ENCODE measurements at places on chromosomes 7 and 10.
A peak's percentile ranks its signal among the peaks of the same experiment; 100 is the strongest.

DNA sequence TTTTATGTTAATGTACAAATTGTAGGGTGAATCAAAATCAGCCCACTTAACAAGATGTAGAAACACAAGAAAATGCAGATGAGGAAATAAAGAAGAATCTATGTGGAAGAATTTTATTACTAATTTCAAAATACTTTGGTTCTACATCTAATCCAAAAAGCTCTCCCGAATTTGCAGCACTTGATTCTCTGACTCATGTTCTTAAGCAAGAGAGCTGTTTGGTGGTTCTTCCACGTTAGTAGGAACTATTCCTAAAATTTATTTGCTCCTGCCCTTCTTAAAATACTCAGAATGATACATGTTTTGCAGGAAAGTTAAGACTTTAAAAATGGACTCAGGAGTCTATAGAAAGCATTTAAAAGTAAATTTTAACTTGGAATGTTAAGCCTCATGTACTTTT lies 91.8 kb downstream of the ZMYND11 start:
- no peak for DNase-seq

DNA sequence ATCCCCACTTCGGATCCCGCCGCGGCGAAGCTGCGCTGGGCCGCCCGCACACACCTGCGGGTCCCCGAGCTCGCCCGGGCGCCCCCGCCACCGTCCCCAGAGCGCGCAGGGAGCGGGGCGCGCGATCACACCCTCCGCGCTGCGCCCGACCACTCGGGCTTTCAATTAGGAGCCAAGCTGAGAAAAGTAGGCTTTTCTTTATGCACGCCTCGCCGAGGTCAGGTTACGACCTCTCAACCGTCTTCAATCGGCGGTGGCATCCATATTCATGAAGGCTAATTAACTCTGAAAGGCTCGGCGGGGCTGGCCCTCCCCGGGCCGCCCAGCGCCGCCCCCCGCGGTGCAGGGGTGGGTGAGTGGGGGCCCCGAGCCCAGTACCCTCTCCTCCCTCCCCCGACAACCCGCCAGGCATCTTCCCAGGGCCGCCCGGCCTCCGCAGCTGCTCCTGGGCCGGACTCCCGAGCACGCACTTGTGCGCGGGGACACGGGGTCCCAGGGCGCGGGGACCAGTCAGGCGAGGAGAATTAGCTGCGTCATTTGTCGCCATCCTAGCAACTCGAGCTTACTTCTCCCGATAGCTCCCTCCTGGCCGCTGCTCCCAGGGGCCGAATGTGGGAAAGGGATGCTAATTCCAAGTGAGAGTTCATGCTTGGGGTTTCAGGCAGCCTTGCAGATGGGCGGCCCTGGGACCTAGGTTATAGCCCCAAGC lies 155.5 kb upstream of the LYZL2 start:
- DNase-seq: peak; percentile 63

DNA sequence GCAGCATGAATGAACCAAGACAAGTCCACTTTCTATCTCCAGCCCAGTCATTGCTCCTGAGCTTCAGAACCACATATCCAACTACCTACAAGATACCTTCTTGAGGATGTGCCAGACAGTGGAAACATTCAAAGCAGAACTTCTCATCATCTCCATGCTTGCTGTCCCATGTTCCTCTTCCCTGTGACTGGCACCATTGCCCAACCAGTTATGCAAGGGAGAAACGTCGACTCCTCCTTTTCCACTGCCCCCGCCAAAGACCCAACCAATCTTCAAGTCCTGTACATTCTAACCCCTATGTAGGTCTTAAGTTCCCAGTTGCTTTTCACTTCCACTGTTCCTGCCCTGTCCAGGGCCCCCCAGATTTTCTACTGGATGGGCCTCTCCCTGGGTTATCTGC lies 225.7 kb downstream of the RPS24 start:
- no peak for DNase-seq

GRCh38 chr7:706721-707120 lies 19.8 kb upstream of the DNAAF5 start:
- DNase-seq: no peak

DNA sequence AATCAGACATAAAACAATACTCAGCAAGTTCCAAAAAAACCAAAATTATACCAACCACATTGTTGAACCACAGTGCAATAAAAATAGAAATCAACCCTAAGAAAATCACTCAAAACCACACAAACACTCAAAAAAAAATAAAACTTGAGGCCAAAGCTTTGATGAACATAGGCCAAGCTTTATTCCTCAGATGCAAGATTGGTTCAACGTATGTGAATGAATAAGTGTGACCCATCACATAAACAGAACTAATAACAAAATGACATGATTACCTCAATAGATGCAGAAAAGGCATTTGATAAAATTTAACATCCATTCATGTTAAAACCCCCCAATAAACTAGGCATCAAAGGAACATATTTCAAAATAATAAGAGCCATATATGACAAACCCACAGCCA lies 506.1 kb upstream of the FZD8 start:
- no peak for DNase-seq

DNA sequence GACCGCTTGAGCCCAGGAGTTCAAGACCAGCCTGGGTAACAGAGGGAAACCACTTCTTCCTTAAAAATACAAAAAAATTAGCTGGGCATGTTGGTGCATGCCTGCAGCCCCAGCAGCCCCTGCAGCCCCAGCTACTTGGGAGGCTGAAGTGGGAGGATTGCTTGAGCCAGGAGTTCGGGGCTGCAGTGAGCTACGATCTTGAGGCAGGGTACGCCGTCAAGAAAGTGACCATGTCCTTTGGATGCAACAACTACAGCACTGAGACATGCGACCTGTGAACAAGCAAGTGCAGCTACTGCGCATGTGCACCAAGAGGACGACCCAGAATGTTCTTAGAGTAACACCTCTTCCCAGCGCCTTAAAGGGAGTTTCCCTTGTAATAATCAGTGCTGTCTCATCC lies 66.6 kb upstream of the ZNF479 start:
- DNase-seq: no peak

DNA sequence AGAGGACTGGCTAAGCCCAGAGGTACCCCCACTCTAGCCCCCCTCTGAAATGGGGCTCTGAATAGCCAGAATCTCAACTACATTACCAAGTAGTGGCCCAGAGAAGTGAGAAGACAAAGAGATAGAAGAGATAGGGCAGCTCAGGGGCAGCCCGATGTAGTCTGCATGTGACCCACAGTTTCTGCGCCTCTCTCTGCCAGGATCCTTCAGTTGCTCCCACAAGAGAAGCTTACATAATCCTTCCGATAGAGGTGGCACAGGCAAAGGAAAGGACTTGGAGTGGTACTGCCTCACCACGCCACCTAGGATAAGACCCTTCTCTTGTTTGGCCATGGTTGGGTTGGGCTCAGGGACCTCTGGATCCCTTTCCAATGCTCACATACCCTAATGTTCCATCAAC lies 5.4 kb upstream of the PDE1C start:
- no peak for DNase-seq

DNA sequence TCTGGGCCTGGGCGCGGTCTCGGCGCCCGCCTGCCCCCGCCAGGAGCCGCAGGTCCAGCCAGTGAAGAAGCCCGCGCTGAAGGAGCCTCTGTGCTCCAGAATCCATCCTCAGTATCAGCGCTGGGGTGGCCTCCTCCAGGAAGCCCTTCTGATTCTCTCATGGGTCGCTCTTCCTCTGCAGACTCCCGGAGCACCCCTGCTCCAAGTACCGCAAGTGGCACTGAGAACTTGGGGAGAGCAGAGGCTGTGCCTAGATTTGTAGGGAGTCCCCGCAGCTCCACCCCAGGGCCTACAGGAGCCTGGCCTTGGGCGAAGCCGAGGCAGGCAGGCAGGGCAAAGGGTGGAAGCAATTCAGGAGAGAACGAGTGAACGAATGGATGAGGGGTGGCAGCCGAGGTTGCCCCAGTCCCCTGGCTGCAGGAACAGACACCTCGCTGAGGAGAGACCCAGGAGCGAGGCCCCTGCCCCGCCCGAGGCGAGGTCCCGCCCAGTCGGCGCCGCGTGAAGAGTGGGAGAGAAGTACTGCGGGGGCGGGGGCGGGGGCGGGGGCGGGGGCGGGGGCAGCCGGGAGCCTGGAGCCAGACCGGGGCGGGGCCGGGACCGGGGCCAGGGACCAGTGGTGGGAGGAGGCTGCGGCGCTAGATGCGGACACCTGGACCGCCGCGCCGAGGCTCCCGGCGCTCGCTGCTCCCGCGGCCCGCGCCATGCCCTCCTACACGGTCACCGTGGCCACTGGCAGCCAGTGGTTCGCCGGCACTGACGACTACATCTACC lies at the start of gene ALOX5:
Gene ALOX5 (plus strand): TSS at position 641 of the 774 bp plus-strand sequence. CDS start 64 bp downstream, at position 705.
- peak; percentile 11 for DNase-seq

DNA sequence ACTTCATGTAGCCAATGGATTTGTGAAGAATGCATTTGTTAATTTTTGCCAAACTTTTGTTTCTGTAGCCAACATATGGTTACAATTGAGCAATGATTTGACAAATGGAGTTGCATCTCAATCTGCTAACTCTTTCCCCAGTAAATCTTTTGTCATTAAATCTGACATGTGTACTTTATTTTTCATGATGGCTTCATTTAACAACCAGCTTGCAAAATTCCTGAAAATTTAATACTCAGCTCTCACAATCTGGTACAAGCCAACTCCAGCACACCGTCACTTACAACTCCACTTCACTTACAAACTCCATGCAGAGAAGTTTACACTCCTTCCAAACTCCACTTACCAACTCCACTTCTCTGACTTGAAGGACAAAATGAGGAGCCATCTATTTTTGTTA lies 26.5 kb upstream of the HIBADH start:
- DNase-seq: no peak

DNA sequence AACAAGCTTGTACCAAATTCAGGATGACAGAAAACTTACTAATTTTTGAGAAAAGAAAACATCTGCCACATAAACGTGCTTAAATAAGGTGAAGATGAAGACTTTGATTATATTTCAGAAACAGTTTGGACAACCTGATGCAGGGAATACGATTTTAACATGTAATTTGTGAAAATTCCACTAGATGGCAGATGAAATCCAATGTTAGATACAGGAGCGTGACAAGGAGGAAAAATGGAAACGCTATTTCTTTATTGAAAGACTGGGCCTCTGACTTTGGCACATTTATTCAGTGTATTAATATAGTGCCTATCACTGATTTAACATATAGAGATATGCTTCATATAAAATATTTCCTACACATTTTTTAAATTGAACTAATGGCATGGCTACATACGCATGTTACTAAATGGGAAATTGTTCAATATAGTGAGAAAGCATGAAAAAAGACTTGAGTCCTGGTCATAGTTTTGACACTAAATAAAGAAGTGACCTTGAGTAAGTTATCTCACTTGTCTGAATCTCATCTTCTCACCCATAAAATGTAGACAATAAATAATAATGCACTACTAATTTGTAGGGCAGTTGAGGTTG lies 60.7 kb downstream of the CD36 start:
- peak; percentile 23 for DNase-seq

- no peak for DNase-seq
Measured at GRCh38 chr7:13016592-13017332, 329.3 kb downstream of the ARL4A start.

- no peak for DNase-seq
Measured at GRCh38 chr10:46229144-46229563, 57.6 kb upstream of the ANTXRL start.

DNA sequence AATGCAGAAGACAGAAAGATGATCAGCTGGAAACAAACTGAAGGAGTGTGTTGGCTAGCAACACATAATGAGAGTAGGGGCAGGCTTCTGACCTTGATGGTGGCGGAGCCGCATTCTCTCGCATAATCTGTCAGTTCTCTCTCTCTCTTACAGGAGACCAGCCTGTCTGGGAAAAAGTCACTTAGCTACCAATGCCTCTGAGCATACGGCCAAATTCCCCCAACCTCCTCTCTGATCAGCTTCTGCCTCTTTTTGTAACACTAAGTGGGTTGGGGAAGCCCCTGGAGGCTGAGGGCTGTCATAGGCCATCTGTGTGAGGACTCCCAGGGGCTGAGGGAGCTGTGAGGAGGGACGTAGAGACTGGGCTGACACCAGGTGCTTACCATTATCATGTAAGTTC lies 104.6 kb downstream of the HIPK2 start:
- peak; percentile 20 for DNase-seq

DNA sequence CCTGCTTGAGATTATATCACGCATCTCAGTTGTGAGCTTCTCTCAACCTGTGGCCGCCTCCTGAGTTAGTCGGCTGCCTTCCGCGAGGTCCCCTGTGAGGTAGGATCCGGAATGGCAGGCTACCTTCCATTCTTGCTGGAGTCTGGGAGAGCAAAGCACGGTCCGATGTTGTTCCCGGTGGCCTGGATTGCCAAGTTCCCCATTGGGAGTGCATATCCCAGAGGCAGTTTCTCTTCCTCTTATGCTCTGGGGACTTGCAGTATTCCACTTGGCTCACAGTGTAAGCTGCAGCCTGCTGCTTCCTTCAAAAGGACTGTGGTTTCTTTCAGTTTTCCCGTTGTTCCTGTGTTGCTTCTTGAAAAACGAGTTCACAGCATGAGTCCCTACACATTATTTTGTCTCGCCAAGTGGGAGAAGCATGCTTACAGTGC lies 225.4 kb upstream of the ZWINT start:
- DNase-seq: no peak

GRCh38 chr10:11810313-11810766 lies 12.8 kb upstream of the PROSER2 start:
- DNase-seq: no peak

- DNase-seq: no peak
Measured at GRCh38 chr10:25888627-25889026, 45.4 kb upstream of the MYO3A start.

- no peak for DNase-seq
Measured at GRCh38 chr7:107785926-107786325, 17.1 kb downstream of the SLC26A3 start.
